Daoy (cell line): ENCODE measurements at places on chromosomes 4 and X.

- no peak for DNase-seq
These were observed 150.9 kb downstream of the SPRY1 start for GRCh38 chr4:123547216-123548165.

GRCh38 chr4:40909363-40909876 is 159.7 kb downstream of the NSUN7 start:
- DNase-seq = peak; percentile 81

GRCh38 chrX:47940448-47940847 is 63.3 kb downstream of the ZNF182 start:
- DNase-seq = no peak

GRCh38 chr4:36420111-36420679 is 138.8 kb downstream of the DTHD1 start:
- DNase-seq = no peak

GRCh38 chr4:56828784-56829535 is 7.5 kb upstream of the SPINK2 start:
- DNase-seq = peak; percentile 7

DNA sequence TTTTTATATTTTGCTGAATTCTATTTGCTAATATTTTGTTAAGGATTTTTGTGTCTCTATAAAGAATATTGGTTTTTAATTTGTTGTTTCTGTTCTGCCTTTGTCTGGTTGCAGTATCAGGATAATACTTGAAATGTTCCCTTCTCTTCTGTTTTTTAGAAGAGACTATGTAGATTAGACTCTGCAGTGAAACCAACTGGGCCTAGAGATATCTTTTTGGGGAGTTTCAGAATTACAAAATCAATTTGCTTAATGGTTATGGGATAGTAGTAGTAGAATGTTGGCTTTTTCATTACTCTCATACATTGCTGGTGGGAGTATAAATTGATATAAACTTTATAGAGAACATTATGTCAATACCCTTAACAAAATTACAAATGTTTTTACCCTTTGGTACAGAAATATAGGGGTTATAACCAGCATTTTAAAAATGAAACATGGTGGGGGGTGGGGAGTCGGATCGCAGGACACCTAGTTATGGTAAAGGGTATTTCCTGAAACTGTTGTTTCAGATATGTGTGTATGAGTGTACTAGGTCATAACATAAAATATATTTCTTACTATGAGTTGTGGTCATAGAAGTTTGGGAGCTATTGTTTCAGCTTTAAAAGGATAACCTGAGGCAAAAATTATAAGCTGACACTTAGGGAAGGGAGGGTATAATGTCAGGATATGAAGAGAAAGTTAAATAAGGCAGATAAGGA is 29.0 kb downstream of the CLOCK start:
- no peak for DNase-seq

DNA sequence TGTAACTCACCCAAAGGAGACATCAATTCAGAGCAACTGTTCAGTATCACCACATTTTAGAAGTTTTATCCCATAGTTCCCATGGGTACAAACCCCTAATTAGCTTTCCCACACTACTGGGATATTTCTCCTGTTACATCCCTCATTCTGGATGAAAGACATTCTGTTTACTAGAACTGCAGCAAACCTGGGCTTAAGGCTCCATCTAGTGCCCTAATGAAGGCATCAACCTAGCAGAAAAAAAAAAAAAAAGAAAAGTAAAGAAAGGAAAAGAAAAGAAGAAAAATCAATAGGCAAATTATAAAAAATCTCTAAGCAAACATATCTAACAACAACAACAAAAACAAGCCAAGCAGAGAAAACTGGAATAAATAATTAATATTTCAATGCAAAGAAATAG is 133.7 kb upstream of the CPXCR1 start:
- no peak for DNase-seq

- peak; percentile 5 for DNase-seq
These were observed 762 bp downstream of the PIGA start for GRCh38 chrX:15334561-15334960.

GRCh38 chr4:117560329-117560728 is 474.0 kb upstream of the NDST3 start:
- DNase-seq = peak; percentile 3

DNA sequence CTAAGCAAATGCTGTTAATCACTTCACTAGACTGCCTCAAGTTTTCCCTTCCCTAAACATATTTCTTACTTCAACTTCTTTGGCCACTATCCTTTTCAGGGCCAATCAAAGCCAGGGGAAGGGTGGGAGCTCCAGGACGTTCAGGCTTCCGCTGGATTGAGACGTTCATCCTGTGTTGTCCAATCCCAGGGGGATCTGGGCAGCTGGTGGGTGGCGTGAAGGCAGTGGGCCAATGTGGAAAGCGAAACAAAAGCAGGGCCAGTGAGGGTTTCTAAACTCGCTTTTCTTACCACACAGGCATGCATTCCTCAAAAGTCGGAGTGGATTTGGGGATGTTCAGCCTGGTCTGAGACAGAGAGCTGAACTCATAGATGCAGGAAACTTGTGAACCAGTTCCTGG is 7.6 kb downstream of the CXCL13 start:
- DNase-seq = no peak

- DNase-seq = peak; percentile 5
These were observed 72.1 kb downstream of the PARM1 start for GRCh38 chr4:75004755-75005668.

DNA sequence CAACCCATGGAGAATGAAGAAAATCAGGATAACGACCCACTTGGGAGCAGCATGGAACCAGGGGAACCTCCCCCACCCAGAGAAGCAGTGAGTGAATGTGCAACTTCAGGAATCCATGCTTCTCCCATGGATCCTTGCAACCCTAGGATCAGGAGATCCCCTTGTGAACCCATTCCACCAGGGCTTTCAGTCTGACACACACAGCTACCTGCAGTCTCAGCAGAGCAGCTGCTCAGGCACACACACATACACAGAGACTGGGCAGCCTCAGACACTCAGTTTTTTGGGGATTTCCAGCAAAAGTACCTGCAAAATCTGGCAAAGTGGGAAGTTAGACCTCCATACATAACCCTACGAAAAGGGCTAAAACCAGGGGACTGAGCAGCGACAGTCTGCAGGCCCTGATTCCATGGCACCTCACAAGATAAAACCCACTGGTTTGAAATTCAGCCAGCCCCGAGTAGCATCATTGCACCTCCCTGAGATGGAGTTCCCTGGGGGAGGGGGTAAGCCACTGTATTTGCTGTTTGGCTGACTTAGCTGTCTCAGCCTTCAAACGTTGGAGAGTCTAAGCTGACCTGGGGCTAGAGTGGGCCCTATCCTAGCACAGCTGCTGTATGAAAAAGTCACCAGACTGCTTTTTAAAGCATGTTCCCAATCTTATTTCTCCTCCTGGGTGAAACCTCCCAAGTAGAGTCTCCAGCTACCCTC is 737.5 kb upstream of the NDST4 start:
- no peak for DNase-seq

GRCh38 chr4:17665346-17665745 is 50.9 kb downstream of the MED28 start:
- DNase-seq = no peak

- peak; percentile 82 for DNase-seq
These were observed 107.9 kb downstream of the PALLD start for GRCh38 chr4:168604496-168605373.

DNA sequence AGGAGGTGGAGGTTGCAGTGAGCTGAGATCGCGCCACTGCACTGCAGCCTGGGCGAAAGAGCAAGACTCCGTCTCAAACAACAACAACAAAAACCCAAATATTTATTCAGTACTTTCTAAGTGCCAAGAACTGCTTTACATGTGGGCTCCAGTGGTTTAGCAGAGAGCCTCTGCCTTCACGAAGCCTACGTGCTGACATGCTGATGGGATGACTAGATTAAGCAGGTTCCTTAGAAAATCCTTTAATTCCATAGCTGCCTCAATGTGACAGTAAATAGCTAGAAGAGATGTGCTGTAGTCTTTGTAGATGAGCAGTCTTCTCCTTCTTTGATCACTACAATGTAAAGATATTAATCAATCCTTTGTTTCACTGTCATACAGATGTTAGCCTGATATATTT is 49.6 kb downstream of the TAPT1 start:
- no peak for DNase-seq

DNA sequence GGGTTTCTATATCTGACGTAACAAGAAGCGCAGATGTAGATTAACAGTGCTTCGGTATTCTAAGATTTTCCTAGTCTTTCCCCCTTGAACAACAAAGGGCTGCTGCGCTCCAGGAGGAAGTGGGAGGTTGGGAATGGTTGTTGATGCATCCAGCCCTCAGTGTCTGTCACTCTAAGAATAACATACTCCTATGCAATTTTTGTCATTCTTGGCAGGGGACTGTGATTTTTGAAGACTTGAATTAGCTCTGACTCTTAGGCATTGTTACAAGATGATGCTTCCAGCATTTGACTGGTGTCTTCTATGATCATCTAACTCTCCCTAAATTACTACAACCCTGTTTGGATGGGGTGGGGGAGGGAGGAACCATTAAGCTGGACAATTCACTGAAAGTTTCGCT is 394.2 kb downstream of the ARHGAP24 start:
- no peak for DNase-seq

DNA sequence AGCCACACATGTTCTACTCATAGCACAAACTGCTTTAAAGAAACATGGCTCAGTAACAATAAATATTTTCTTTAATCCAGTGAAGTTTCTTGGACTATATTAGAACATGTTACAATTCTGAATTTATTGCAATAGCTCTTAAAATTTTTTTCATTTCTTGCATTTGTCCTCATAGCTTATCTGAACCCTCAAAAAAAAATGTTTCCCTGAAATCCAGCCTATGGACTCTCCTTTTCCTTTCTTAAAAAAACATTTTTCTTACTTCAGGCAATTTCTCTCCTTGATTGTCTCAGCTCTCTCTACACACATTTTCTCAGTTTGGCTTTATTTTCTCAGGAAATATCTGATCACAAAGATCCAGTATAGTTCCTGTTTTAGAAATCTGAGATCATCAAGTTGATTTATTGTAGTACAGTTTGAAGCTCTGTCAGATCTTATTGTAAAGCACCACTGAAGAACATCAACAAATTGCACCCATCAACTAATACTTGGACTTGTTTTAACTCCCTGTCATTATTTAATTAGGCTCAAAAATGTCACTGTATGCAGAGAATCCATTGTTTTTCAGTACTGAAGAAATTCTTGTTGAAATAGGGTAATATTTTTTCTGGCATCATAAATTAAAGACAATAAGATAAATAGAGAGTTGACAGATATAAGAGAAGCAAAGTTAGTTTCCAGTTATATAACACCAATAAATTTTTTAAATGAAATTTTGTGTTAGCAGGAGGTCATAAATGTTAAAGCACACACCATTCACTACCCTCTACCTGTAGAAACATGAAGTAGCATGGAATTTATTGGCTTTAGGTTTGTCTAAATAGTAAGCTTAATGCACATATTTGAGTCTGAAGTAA is 317.7 kb downstream of the ARHGAP24 start:
- no peak for DNase-seq

DNA sequence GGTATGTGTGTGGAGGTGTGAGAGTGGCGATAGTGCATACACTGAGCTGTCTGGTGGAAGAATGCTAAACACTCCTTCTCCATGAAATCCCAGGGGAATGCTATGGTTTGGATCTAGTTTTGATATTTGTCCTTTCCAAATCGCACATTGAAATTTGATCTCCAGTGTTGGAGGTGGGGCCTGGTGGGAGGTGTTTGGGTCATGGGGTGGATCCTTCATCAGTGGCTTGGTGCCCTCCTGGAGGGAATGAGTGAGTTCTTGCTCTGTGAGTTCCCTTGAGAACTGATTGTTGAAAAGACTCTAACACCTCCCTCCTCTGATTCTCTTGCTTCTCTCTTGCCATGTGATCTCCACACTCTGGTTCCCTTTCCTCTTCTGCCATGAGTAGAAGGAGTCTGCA is 114.1 kb upstream of the HHIP start:
- no peak for DNase-seq

- DNase-seq = no peak
These were observed 8.7 kb downstream of the ATP11C start for GRCh38 chrX:139924069-139924695.

DNA sequence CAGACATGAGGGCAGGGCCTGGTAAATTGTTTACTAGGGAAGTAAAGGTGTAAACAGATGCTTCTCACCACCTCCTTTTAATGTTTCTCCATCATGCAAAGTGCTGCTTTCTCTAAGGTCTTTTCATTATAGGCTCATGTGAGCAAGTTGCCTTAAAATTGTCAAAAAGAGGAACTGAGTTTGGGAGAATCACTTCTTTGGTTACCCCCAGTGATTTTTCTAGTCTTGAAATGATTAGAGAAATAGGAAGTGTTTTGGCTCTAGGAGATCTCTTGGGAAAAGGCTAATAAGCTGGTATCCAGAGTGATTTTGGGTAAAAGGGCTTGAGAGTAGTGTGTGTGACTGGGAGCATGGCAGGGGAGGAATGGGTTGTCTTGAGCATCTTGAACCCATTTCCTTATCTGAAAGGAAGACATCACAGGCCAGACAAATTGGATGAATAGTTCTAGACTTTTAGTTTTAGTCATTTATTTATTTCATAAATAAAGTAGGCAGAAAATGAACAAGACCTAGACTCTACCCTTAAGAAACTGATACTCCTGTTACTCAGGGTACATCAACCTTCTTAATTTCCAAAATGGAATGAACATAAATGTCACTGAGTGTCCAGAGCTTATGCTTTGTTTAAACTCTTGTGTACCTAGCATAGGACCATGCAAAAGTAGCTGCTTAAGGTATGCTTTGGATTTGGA is 14.2 kb downstream of the GRPR start:
- DNase-seq = no peak

DNA sequence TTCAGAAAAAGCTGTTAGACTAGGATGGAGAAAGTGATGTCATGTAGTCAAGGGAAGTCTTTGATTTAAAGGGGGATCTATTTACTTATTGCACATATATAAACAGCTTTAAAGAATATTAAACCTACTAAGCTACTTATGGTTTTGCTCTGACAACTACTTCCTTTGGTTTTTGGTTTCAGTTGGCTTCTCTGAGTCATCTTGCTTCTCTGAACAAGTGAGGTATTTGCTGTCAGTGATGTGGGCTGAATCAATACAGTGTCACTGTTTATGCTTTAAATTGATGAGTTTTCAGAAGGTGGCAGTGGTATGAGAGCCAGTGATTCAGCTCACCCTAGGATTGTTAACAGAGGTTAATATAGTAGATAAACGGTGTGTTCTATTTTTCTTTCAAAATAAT is 75.1 kb downstream of the CEP44 start:
- DNase-seq = peak; percentile 55
